CD4-positive, alpha-beta T cell treated with Interferon gamma for 1 hour (primary cell): ENCODE measurements at places on chromosomes 16 and 17.

- DNase-seq, result no peak
These were observed 11.2 kb upstream of the SMG1 start for GRCh38 chr16:18937390-18937789.

- no peak for DNase-seq
These were observed 61.5 kb downstream of the WDR45B start for GRCh38 chr17:82586576-82587233.

DNA sequence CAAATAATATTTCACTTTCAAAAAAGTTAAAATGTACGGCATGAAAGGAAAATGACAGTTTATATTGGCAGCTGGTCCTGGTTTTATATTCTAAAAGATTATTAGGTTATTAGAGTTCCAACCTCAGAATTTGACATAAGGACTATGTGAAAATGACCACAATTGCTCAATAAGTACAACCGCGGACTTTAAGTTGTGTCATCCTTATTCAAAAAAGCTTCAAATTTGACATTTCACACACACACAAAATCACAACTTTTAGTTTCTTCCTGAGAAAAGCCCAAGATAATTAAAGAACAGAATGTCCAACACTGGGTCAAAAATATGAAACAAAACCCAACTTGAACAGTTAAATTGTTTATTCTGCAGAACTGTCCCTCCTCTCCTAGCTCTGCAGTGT is 133.2 kb upstream of the AXIN2 start:
- no peak for DNase-seq

GRCh38 chr16:49972280-49972679 is 52.7 kb upstream of the CNEP1R1 start:
- DNase-seq, result no peak

DNA sequence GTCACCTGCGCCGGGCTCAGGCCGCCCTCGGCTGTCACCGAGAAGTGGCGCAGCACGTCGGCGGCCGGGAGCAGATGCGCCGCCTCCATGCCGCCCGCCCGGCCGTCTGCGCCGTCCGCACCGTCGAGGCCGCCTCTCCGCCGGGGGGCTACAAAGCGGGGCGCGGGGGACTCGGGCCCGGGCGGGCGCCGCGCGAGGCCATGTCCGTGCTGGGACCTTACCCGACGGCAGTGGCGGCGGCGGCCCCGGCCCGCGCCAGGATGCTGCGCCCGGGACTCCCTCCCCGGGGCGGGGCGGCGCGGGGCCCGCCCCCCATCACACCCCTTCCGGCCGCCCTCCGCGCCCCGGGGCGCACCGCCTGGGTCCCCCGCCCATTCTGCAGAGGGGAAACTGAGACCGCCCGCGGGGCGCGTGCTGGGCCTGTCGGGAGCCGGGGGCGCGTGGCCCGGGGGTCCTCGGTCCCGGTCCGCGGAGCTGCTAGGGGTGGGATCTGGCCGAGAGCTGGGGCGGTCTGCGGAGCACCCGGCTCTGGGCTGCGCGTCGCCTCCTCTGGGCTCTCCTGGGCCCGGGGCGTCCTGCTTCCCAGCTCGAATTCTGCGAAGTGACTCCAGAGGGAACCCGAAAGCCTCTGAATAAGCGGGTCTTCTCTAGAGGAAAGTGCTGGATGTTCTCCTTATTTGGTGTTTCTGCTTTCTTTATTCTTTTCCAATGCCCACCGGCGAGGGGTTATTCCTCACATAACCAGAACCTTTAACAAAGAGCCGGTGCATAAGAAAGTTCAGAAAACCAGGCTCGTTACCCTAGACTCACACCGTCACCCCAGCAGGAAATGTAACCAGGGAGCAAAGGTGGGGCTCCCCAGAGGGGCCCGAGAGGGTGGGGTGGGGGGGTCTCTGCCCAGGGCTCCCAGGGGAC is at the start of gene ATP2A3:
TSS of gene ATP2A3 (minus strand) at position 235 of the 915 bp plus-strand sequence. CDS start at position 89, 146 bp downstream.
- DNase-seq, result peak; percentile 63

DNA sequence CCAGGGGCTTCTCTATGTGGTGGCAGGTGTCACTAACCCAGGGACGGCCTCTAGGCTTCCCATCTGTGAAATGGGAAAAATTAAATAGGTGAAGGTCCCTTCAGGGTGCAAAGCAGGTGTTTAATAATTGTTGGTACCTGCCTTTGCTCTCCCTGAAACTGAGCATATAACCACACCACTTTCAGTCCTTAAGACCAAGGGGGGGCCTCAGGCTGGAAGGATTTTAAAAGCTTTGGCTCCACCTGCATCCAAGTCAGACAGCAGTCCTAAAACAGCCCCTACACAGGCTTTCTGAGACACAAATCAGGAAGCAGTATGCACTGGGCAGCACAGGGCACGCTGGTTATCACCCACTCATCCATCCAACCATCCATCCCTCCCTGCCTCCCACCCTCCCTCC is 55.0 kb downstream of the TK2 start:
- DNase-seq, result no peak

DNA sequence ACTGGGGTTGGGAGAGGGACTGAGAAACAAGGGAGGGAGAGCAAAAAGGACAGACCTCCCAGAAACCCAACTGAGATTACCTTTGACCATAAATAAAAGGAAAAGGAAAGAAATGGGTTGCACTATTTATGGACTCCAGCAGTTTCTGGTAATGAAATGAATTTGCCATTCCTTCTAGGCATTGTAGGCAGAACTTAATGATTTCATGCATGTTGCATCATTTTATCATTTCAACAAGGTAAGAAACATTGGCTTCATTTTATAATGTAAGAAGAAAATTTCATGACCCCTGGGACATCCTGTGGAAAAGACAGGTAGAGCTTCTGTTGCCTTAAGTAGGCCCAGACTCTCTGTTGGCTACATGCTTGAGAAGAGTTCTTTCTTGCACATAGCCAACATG is 8.2 kb upstream of the CDYL2 start:
- DNase-seq, result no peak

- DNase-seq, result no peak
These were observed 202.5 kb upstream of the TNRC6C start for GRCh38 chr17:77756028-77756427.

DNA sequence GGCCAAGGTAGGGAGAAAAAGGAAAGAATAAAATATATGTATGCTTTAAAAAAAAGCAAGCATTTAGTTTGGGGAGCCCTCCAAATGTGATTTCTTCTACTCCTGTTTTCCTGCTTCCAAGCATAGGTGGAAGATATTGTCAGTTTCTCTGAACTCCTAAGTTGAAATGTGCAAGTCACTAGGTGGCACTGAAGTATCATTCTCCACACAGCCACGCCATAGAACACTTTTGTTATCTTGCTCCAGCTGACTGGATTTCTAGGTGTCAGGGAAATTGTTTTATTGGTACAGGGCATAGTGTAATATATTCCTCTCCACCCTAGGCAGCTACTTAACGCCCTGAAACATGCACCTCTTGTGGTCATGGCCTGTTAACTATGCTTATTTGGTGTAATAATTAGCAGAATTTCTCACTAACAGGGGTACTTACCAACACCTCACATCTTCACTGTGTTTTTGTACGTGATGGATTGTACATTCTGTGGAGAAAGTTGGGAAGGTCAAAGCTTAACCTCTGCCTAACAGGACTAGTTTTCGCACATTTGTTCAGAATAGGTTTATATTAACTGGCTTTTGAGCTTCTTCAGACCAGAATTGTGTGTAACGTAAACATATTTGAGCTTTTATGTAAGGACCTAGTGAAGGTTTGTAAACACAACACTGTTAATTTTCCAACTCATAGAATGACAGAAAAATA is 69.3 kb downstream of the FTO start:
- no peak for DNase-seq

DNA sequence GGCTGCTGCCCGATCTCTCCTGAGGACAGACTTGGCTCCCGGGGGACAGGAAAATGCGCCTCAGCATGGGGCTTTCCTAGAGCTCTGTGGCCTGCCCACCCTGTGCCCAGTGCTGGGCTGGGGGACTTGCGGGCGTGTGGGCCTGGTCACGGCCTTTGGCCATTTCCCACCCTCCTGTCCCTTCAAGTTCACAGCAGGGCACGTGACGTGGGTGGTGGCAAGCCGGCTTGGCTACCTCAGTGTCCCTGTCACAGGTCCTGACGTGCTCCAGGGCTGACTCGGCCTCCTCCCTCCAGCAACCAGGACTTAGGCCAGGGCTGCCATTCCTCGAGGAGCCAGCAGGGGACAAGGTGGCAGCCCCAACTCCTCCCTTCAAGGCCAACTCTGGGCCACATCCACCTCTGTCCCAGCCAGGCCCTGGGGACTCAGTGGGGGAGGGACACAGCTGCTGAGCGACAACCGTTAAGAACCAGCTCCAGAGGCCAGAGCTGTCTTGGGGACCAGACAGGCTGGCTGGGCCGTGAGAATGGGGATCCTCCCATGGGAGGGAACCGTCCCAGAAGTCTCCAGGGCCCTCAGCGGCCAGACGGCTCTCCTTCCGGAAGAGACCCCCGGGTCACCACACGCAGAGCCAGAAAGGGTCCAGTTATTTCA is 981 bp upstream of the UNC13D start:
- peak; percentile 80 for DNase-seq

DNA sequence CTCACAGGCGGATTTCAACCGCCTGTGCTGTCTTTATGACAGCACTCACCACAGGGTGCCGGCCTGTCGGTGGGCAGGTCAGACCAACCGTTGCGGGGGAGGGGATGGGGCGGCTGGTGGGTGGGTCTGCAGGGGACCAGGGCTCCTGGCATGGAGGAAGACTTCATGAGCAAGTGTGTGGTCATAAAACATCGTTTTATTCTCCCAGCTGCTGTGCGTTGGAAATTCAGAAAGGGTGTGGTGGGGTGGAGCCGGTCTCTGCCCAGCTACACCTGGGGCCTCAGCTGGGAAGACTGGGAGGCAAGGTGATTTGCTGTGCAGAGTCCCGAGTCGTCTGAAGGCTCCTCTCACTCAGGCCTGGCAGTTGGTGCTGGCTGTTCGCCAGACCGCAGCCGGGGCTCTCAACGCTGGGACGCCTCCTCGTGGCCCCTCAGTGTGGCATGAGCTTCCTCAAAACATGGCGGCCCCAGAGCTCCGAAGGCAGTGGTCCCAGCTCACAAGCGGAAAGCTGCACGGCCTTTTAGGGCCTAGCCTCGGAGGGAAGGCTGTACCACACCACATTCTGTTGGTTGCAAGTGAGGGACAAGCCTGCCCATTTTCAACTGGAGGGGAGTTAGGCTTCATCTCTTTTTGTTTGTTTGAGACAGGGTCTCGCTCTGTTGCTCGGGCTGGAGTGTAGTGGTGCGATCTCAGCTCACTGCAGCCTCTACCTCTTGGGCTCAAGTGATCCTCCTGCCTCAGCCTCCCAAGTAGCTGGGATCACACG is 45.8 kb upstream of the GSE1 start:
- DNase-seq, result no peak

DNA sequence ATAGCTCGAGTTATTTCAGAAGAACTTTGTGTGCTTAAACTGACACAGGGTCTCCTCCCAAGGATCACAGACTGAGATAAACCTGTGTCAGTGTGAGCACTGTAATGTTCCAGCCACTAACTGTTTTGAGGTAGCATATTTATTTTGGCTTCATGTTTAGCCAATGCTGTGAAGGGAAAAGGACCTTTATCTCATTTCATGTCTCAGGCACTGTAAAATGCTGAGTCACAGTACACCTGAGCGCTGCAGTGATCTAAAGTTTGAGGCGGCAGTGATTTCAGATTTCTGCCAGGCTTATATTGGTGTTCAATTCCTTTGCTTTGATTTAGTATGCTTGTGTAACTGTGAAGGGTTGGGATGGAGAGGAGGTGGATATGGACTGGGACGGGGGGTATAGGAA is 3.1 kb upstream of the DNAJA2 start:
- no peak for DNase-seq

DNA sequence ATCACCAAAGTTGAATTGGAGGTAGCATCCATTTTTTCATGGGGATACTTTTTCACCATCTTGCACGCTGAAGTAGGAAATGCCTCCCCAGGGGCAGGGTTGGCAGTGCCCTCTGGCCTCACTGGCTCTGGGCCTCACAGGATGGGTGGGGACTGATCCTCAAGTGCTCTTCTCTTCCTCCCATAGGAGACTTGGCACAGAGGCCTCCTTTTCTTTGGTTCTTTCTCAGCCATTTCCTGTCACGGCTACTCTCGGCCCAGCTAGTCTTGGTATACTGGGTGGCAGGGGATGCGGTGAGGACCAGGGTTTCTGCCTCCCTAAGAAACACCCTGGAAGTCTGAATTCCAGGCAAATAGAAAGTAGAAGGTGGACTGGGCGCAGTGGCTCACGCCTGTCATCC is 58.2 kb downstream of the PECAM1 start:
- no peak for DNase-seq

- no peak for DNase-seq
These were observed 184.0 kb upstream of the GSE1 start for GRCh38 chr16:85428899-85429775.

- no peak for DNase-seq
These were observed 1.1 kb downstream of the TANC2 start for GRCh38 chr17:62967205-62967529.

GRCh38 chr17:44768505-44769142 is 9.8 kb downstream of the ADAM11 start:
- no peak for DNase-seq

GRCh38 chr16:14444979-14445810 is 184.9 kb downstream of the PARN start:
- DNase-seq, result no peak

DNA sequence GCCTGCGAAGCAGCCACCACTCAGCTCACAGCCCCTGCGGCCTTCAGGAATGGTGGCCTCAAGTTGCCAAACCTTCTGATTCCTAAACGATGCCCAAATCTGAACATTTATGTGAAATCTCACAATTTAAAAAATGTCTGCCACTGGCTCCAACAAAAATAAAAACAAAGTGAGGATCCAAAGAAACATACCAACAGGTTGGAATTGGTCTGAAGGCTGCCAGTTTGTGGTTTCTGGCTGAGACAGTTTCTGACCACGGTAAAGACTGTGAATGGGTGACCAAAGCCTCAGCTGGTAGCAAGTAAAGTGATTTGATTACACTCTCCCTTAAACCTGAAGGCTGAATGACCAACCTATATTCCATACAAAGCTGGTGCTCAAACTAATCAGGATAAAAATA is 24.9 kb downstream of the LITAFD start:
- DNase-seq, result no peak

DNA sequence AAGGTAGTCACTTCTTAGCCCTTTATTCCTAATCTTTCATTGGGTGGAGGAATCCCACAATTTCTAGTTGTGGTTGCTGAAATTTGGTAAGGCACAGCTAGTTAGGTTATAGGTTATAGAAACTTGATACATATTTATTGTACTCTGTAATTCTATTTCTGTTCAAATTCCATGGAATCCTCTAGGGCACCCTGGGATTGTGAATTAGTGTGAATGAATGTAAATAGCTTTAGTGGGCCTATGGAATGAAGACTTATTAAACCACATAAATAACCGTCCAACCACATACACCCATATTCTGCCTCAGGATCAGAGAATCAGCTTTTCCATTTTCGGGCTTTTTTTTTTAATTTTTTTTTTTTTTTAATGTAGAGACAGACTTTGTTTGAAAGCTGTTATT is 9.2 kb downstream of the TANC2 start:
- DNase-seq, result no peak

- peak; percentile 72 for DNase-seq
These were observed at the start of gene RTN4RL1 for GRCh38 chr17:2025220-2025621. RTN4RL1 (minus strand) TSS chr17:2025334; CDS start chr17:2024865, 469 bp downstream.

- DNase-seq, result no peak
These were observed 6.0 kb downstream of the NDUFAF8 start for GRCh38 chr17:81245024-81245664.
